ENCODE measurements at places on chromosomes 7 and 10. TPM values are rescaled to one million over a fixed set of nuclear protein-coding genes. Genes with fewer than 3 reads are reported as not detected.

DNA sequence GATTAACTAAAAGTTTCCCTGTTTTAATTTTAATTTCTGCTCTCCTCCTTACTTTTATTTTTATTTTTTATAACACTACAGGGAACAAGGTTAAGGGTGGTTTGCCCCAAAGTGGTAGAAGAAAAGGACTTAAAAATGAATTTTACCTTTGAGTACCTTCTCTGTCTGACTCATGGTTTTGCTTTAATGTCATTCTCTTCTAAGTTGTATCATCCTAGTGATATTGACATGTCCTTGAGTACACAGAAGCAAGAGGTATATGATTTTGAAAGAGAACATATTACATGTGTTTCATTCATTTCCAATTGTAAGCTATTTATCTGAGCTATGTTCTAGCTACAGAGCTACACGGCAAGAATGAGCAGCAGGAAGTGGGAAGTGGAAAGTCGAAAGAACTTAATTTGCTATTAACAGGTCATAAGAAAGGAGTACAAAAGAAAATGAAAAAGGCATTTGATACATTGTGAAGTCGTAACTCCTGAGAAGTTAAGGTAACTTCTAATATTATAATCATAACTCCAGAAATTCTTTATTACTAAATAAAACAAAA is 112.5 kb downstream of the SEMA3A start:
- no peak for DNase-seq

DNA sequence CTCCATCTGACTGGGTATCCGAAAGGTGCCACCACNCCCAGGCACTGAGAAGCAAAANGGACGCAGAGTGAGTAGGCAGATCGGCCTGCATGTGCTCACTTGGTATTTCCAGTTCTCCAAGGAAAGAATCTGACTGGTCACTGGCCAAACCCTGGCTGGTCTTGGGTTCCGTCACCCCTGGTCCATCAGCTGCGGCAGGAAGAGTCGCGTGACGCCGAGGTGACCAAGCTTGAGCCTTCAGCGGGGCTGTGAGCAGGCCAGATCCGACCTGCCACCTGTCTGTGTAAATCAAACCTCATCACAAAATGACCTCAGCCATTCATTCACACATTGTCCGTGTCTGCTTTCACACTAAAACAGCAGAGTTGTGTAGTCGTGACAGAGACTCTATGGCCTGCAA is 28.8 kb upstream of the CHST15 start:
- no peak for DNase-seq

DNA sequence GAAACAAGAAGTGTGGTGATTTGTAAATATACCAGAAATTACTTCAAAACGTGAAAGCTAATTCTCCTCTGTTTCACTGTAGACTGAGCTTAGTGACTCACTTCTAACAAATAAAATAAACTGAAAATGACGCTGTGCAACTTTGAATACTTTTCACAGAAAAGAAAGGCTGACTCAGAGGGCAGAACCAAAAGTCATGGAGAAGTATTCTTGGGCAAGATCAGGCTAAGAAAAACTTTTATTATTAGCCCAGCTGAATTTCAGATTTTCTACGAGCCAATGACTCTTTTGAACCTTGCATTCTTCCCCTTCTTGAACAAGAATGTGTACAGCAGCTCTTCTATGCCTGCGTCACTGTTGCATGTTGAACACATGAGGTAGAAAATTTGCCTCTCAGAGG is 527.3 kb upstream of the GHITM start:
- DNase-seq = peak; percentile 63

GRCh38 chr7:116439005-116439404 is 60.5 kb upstream of the CAV2 start:
- no peak for DNase-seq

The OR2A12 gene
- not detected for total RNA-seq

Measured in H4 (cell line).